ENCODE measurements at places on chromosomes 3 and 15.

GRCh38 chr15:25242166-25242879, 196.5 kb downstream of the UBE3A start:
- no peak for DNase-seq

DNA sequence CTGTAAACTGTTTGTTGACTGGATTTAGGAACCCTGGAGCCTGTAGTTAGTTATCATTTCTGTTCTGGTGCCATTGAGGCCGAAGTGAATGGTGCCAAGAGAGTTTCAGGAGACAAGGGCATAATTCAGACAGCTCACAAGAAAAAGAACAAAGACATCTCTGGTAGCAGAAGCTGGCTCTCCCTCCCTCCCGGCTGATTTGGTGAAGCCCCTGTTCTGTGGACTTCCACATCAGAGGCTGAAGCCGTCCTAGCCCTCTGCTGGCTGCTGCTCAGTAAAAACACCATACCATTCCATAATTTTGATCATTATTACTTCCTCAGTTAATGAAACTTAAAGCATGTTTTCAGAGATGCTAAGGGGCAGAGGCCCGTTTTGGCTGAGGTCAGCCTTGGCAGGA, 381.2 kb upstream of the WNT5A start:
- DNase-seq = no peak

- no peak for DNase-seq
Measured at GRCh38 chr3:162718697-162719096, 1222.1 kb downstream of the OTOL1 start.

DNA sequence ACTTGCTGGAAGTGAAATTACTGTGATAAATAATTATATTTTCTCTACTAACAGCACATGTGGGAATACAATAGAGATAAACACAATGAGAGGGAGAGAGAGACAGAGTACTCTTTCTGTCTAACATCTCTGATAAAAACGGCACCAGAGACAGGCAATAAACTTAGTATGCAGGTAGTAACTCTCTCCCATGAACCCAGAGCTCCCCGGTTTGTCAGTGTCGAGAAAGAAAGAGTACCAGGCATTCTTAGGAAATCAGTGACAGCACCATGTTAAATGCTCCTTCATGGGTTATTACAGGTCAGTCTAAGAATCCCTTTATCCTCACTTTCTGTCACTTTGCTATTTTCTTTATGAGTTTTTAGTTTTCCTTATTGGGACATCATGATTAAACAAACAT, 110.7 kb upstream of the EPHA3 start:
- DNase-seq = no peak

GRCh38 chr15:29838352-29839010, 16.2 kb upstream of the TJP1 start:
- DNase-seq = no peak

GRCh38 chr15:25967116-25967515, 104.0 kb upstream of the ATP10A start:
- DNase-seq = peak; percentile 53

DNA sequence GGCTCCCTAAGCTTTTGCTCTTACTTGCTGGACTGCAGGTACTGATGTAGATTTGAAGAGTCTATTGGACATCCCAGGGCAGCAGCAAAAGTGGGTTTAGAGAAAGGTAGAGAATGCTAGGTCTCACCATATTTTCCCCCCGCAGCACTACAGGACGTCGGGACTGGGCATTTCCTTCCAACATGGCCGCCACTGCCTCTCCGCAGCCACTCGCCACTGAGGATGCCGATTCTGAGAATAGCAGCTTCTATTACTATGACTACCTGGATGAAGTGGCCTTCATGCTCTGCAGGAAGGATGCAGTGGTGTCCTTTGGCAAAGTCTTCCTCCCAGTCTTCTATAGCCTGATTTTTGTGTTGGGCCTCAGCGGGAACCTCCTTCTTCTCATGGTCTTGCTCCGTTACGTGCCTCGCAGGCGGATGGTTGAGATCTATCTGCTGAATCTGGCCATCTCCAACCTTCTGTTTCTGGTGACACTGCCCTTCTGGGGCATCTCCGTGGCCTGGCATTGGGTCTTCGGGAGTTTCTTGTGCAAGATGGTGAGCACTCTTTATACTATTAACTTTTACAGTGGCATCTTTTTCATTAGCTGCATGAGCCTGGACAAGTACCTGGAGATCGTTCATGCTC, 11.2 kb downstream of the CYP8B1 start:
- no peak for DNase-seq

DNA sequence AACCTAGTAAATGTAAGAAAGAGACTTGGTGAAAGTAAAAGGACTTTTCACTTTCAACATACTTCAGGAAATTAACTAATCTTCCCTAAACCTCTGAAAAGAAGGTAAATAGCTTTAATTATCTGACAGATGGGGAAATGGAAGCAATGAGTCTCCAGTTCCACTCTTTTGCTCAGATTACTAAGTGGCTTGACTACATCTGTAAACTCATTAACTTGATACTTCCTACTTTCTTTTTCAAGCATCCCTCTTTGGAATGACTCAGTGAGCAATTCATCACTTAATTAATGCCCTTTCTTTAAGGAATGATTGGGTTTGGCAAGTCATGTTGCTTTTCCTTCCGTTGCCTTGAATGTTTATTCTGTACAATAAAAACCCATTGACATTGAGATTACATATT, 234.2 kb downstream of the GRM7 start:
- DNase-seq = no peak

DNA sequence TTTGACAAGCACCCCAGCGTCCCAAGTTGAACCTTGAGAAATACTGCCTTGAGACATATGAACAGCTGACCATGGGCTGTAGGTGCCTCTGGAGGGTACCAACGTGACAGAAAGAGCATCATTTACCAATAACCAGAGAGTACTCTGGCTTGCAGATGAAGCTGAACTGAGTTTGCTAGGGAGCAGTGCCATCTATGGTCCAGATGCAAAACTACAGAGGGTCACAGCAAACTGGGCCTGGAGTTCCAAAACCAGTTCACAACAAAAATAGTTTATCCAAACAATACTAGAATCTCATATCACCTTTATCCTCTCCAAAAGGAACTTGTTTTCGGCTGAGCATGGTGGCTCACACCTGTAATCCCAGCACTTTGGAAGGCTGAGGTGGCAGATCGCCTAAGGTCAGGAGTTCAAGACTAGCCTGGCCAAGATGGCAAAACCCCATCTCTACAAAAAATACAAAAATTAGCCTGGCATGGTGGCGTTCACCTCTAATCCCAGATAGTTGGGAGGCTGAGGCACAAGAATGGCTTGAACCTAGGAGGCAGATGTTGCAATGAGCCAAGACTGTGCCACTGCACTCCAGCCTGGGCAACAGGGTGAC, 69.3 kb downstream of the CHAC1 start:
- peak; percentile 54 for DNase-seq

DNA sequence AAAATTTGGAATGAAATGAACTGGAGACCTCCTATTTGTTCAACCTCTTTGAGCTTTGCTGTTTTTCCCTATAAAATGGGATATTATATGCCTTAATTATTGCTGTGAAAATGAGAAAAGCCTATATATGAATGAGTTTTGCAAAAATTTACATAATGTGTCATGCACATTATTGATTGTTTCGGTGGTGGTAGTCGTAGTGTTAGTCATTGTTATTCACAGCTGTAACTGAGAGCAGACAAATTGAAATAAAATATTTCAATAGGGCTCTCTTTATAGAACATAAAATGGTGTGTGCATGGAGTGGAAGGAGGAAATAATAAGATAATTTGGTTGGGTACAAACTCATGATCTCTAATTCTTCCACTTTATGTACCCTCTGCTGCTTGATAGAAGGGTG, 153.7 kb upstream of the GADL1 start:
- no peak for DNase-seq

DNA sequence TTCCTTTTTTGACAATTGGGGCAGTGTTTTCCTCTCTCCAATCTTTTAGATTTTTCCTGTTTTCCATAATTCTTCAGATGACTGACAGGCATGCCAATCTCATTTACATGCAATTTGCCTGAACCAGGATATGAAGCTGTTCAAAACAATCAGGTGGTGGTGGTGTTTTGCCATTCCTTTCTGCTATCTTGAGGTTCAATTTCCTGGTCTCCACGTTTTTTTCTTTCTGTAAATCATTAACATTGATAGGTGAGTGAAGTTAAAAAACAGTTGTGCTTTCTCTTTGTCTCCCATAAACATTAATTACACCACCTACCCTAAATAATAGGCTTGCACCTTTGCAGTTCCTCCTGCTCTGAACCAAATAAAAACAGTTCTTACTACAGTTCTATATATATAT, 49.1 kb downstream of the C2CD4A start:
- DNase-seq = no peak

DNA sequence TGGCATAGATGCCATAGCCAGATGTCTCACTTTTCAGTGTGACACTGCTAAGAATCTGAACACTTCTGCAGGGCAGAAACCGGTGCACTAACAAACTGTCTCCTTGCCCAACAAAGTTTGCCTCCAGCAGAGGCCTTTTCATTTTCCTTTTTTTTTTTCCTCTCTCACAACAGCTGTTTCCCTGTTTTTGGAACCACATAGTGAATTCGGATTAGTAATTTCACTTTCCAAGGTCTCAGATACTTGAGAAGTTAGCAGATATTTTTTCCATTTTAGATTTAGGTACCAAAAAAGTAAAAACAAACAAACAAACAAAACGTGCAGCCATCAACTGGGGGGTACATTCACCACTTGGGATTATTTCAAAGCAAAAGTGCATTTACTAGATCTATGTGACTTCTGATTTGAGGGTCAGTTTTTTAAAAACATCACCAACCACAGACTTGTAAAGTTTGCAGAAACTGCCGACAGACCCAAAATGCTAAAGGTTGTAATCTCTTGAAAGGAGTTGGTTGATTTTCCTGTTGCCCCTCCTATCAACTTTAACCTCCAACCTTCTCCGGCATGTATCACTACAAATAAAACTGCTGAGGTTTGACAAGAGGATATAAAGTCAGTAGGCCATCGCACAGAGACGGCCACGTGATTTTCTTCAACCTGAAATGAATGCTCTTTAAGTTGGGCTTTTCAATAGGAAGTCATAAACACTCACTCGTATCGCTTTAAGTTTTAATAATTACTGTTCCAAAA, 169.1 kb downstream of the CDIN1 start:
- DNase-seq = peak; percentile 7

- no peak for DNase-seq
Measured at GRCh38 chr15:99163271-99164062, 58.6 kb downstream of the SYNM start.

- DNase-seq = no peak
Measured at GRCh38 chr15:64618540-64618939, 156.8 kb downstream of the RBPMS2 start.

DNA sequence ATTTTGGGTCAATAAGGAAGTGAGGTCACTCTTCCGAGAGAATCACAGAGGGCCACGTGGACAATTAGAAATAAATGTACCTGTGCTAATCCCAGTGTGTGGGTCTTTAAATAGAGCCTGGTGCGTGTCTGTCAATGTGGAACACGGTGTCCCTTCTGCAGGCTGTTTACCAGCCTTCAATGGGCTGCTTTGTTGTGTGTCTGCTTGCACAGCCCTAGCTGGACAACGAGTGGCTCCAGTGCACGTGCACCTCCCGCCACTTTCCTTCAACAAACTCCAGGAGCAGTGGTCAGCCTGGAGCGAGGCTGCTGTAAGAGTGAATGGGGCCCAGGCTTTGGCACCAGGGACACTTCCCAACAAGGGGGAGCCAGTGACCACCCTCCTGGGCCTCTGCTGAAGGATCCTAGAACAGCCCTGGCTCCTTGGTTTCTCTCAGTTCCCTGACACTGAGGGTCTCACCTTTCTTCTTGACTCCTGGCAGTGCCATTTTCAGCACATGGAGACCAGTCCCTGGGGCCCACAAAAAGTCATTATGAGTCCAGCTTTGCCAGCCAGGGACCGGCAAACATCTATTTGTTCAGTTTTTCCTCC, 76.1 kb downstream of the ISG20 start:
- DNase-seq = no peak

- DNase-seq = no peak
Measured at GRCh38 chr3:119300991-119301391, 6.8 kb downstream of the ARHGAP31 start.

GRCh38 chr3:124878561-124879336, 8.4 kb downstream of the ITGB5 start:
- DNase-seq = peak; percentile 97
